ENCODE measurements at places on chromosomes 6 and 20. TPM values are rescaled to one million over a fixed set of nuclear protein-coding genes. Genes with fewer than 3 reads are reported as not detected.

- DNase-seq: no peak
Observed at GRCh38 chr6:66390393-66390792, 683.4 kb upstream of the EYS start.

- DNase-seq: peak; percentile 70
Observed at GRCh38 chr20:51497542-51498467, 44.7 kb downstream of the NFATC2 start.

DNA sequence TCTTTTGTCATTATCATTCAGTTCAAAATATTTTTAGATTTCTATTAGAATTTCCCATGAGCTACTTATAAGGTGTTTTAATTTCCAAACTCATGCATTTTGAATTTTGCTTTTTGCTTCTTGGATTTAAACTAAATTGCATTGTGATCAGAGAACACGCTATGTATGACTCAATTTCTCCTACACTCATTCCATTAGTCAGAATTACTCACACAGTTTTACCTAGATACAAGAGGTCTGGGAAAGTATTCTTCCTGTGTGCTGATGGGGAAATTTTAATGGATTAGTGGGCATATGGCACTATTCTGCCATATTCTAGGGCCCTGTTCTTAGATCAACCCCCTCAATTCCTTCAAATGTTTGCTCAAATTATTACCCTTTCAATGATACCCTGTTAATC lies 49.9 kb upstream of the BMP5 start:
- no peak for DNase-seq

SPATA2 gene
- 16.4 TPM for total RNA-seq

Measured in CD4-positive, alpha-beta T cell (primary cell).